ENCODE measurements at places on chromosomes 1 and 21.

GRCh38 chr1:94284476-94284875 lies 47.1 kb upstream of the ARHGAP29 start:
- DNase-seq: no peak

DNA sequence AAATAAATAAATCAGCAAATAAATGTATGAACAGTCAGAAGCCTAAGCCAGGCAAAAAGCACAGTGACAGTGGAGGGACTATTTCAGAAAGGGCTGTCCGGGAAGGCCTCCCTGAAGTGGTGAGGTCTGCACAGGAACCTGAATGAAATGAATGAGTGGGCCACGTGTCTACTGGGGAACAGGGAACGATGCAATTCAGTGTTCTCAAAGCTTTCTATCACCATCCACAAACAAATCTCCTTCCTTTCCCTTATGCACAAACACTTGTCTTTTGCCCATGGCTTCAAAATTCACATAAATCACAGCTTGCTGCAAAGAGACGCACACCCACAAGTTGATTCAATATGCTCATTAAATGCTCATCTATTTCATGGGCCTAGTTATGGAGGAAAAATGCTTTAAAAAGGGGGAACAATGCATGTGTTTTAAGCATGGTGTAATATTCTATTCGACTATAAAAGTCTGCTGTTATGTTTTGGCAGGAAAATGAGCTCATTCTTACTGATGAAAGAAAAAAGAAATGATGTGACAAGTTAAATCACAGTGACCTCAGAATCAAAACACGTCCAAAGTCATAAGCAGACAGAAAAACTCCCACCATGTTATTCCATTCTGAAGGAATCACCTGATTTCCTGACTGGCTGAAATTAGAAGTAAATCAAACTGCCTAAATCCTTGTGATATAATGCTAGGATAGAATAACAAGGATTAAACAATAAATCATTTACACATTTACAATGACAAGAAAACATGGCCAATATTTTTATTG lies 21.6 kb downstream of the URB1 start:
- no peak for DNase-seq

GRCh38 chr1:8342325-8342724 lies 24.4 kb downstream of the SLC45A1 start:
- no peak for DNase-seq

DNA sequence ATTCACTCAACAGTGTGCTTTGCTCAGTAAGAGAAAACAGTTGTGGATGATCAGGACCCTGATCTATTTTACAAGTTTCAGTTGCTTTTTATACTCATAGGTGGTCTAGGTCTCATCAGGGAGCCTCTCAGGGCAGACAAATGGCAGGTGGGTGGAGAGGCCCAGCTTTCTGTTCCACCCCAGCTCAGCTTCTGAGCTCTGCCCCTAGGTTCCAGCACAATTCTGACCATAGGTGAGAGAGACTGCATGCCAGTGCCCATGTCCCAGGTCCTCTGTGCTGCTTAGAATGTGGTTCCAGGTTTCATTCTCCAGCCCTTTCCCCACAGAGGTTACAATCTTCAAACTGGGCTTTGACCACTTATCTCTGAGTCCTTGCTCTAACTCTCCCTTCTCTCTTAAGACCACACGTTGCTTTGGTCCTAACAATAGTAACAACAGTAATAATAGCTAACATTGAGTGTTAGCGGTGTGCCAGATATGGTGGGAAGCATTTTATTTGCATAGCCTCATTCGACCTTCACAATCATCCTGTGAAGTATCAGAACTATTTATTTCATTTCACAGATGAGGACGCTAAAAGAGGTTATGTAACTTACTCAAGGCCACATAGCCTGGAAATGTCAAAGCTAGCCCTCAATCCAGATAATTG lies 19.6 kb upstream of the DUSP10 start:
- DNase-seq: no peak

- DNase-seq: no peak
Observed at GRCh38 chr1:44662683-44663030, 11.6 kb downstream of the TMEM53 start.

DNA sequence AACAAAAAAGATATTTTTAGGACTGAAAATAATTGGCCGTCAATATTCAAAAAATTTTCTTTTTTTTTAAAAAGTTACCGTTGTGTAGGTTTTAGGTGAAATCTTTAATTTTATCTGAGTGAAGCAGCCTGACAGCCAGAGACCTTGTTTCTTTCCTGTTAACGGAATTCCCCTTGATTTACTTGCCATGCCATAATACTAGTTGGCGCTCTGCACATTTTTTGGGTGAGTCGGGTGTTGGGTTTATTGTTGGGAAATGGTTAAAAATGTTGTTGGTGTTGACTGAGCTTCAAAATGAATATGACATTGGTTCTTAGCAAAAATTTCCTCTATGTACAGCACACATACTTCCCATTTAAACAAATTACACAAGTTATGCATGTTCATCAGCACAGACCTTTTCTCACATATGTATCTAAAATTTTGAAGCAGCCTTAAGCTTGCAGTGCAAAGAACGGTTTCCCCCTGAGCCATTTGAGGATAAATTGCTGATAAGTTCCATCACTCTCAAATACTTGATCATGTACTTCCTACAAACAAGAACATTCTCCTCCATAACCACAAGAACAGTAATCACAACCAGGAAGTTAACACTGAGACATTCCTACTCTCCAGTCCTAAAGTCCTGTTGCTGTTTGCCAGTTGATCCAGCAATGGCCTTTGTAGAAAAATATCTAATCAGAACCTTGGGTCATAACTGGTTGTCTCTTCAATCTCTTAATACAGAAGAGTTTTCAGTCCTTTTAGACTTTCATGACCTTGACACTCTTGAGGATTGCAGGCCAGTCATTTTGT lies 34.2 kb downstream of the CAMTA1 start:
- no peak for DNase-seq

GRCh38 chr1:67802565-67802964 lies 30.7 kb downstream of the GNG12 start:
- DNase-seq: no peak

- no peak for DNase-seq
Observed at GRCh38 chr1:17539477-17540254, at the start of gene ARHGEF10L. ARHGEF10L (plus strand) TSS chr1:17539698; CDS start chr1:17580596, 40,898 bp downstream.

- no peak for DNase-seq
Observed at GRCh38 chr1:43137445-43138052, 34.5 kb downstream of the EBNA1BP2 start.
